Stimulated activated CD8-positive, alpha-beta memory T cell treated with anti-CD3 and anti-CD28 coated beads, Interleukin-4, amount 100 ng/mL, for 24 hours (primary cell): ENCODE measurements at places on chromosomes 16 and 17.

GRCh38 chr17:63961355-63962212, 11.1 kb downstream of the SCN4A start:
- DNase-seq = no peak

GRCh38 chr17:63282455-63282854, 163.7 kb downstream of the CYB561 start:
- no peak for DNase-seq

DNA sequence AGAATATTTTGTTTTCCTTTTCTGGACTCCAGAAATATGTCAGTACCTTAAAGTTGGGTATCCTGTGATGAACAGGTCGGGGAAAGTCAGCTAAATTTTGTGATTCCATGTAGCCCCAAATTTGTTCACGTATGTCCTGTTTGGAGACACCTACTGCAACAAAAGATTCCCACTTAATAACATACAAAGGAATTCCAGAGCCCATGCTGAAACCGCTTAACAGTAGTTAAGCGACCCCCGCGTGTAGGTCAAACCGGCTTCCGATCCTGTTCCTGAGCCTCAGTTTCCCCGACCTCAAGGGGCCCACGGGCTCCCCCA, 477 bp downstream of the MTHFSD start:
- no peak for DNase-seq

DNA sequence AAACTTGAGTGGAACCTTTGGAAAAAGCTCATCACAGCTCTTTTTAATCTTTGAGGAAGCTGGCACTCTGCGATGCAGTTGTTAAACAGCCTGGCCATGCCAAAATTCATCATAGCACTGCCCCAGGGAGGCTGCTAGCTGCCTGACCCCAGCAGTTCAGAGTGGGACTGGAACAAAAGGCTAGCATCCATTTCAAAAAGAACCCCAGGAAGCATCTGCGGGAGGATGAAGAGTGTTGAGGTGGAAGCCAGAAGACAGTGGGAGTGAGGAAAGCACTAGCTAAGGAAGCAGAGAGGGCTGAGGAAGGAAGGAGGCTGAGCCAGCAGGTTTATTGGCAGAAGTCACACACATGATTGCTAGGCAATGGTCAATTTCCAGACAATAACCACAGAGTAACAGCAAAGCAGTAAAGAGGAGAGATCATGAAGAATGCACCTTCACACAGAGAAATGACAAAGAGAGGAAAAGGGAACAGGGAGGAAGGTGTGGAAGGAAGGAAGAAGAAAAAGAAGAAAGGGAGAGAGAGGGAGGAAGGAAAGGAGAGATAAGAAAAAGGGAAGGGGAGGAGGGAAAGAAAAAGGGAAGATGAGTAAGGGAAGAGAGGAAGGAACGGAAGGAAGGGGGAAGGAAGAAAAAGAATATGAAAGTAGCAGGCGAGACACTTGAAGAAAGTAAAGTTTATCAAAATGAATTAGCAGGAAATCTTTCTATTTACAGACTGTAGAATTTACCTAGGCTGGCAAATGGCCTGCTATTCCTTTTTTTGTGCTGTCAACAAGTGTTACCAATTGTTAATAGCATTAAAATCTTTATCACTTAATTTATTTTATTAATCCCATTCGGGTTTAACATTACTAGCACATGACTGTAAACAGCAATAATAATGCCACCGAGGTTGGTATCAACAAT, 270.0 kb upstream of the PSMD7 start:
- DNase-seq = no peak

GRCh38 chr16:68362262-68362913, 51.6 kb downstream of the PRMT7 start:
- DNase-seq = no peak

GRCh38 chr16:24253192-24253591, 2.9 kb upstream of the CACNG3 start:
- DNase-seq = no peak

- DNase-seq = no peak
Measured at GRCh38 chr17:33017366-33017765, 25.7 kb downstream of the SPACA3 start.

- no peak for DNase-seq
Measured at GRCh38 chr17:65446838-65447526, 114.5 kb downstream of the AXIN2 start.
